ENCODE measurements at places on chromosomes 7 and 10.

GRCh38 chr10:114083040-114083439, 39.4 kb downstream of the ADRB1 start:
- no peak for DNase-seq

GRCh38 chr10:6314620-6315205, 112.0 kb downstream of the PFKFB3 start:
- no peak for DNase-seq

DNA sequence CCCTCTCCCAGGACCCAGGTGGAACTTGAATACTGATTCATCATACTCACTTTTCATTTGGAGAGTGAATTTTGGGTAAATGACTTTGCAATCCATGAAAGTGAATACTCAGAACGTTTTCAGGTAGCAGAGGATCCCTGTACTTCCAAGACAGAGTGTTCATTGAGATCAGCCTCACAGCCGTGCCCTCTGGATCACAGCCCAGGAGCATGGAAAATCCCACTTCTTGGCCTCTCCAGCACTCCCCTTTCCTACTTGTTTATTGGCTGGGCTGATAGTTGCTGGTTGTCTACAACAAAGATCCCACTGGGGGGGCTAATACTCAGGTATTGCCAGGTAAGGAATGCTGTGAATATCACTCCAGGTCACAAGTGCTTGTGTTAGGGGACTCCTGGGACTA, 5.9 kb downstream of the GCK start:
- no peak for DNase-seq

DNA sequence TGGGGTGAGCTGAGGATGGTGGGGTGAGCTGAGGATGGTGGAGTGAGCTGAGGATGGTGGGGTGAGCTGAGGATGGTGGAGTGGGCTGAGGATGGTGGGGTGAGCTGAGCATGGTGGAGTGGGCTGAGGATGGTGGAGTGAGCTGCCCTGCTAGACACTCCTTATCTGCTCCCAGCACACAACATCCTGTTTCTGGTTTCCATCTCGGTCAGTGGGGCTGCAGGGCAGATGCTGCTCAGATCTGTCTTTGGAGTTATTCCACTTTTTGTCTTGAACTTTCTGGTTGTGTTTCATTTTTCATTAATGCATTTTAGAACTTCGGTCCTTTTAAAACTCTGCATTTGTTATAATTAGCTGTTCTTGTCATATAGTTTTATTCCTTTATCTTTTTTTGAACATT, 67.9 kb upstream of the ANTXRL start:
- DNase-seq: no peak
